Fibroblast of skin of abdomen (primary cell): ENCODE measurements at places on chromosomes 3 and 15.

DNA sequence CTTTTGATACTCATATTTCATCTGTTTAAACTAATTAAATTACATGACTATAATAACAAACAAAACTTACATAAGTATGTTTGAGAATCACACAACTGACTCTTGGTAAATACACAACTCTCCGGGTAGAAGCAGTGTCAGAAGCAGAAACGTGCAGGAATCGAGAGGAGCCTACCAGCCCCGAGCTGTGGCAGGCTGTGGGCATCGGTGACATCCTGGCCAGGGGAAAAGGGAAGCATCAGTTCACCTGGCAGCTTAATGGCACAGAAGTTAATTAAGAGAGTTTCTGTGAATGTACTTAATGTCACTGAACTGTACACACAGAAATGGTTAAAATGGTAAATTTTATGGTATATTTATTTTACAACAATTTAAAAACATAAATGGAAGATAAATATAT, 90.2 kb downstream of the CRTC3 start:
- no peak for DNase-seq

DNA sequence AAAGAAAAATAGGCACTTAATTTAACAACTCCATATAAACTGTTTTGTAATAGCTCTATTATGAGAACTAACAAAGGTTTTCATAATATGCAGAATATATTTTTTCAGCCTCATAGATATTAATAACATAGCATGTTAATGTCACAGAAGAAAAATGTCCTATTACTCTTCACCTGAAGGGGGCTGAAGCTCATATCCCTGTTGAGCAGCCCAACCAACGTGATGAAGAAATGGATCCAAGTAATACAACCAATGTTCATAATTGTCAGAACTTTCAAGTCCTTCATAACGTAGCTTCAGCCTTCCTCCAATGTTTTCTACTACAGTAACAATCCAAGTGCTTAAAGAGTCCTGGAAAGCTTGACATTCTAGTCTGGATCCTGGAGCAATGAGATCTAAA, 34.5 kb upstream of the STIMATE start:
- no peak for DNase-seq

GRCh38 chr3:140007081-140007480, 72.1 kb downstream of the CLSTN2 start:
- no peak for DNase-seq

DNA sequence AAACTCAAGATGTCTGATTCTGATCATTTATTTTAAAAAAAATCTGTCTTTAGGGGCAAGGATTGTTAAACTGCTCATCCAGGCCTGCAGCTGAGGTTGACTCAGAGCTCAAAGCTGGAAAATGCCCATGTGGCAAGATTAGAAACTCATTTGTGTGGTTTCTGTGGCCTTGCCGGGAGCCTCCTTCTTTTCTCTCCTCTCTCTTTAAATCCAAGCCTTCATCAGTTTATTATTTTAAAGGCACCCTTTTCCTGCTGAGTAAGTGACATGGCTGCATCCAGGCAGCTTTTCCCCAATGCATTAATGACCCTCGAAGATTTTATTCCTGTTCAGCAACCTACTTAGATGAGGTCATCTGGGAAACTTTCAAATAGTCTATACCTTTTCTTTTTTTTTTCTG, 221.3 kb upstream of the CDIN1 start:
- DNase-seq, result peak; percentile 92

DNA sequence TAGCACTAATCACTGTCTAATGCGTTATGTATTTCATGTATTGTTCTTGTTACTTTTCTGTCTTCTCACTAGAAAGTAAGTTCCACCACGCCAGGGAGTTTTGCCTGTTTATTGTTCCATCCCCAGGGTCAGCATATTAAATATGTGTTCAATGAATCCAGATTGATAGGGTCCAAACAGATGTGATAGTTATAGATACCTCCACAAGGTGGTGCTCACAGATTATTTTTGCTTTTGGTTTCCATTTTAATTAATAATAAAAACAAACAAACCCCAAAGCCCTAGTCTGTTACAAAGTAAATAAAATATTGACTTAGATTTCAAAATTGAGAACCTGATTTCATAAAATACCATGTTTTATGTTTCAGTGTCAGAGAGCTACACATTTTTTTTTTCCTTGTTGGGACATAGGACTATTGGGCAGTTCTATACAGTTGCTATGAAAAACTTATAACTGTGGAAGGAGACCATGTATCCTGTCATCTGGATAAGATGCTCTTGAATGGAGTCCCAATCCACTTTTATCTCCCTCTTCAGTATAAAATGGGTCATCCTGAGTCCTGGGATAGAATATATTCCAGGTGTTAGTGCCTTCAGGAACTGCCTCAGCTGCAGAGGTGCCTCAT, 12.4 kb downstream of the OTOL1 start:
- peak; percentile 5 for DNase-seq

- DNase-seq, result no peak
Measured at GRCh38 chr15:68354268-68354667, 76.7 kb downstream of the FEM1B start.

GRCh38 chr15:34160735-34161134, 49.2 kb downstream of the KATNBL1 start:
- no peak for DNase-seq

GRCh38 chr3:41216993-41217392, 17.7 kb downstream of the CTNNB1 start:
- DNase-seq, result no peak

- no peak for DNase-seq
Measured at GRCh38 chr3:144466540-144466939, 494.9 kb downstream of the DIPK2A start.

DNA sequence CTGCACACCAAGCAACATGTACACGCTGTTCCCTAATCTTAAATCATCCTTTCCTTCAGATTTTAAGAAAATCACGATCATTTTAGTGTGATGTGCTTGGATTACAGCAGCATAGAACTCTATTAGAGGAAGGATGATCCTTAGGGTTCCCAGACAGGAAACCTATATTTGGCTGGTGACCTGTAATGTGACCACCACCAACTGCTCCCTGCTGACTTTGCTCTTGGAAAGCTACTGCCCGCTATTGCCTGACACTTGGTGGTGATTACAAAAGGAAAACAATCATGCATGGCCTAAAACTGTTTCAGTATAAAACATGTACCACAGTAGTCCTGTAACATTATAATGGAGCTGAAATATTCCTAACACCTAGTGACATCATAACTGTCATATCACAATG, 27.2 kb upstream of the LMOD3 start:
- DNase-seq, result no peak

- DNase-seq, result peak; percentile 47
Measured at GRCh38 chr3:111794711-111795110, 64.4 kb upstream of the PHLDB2 start.

GRCh38 chr15:68553994-68554720, 24.6 kb upstream of the CORO2B start:
- DNase-seq, result peak; percentile 59

GRCh38 chr3:66377800-66378199, 123.0 kb downstream of the LRIG1 start:
- DNase-seq, result no peak
